AG10803 (cell line): ENCODE measurements at places on chromosomes 6 and 20.

DNA sequence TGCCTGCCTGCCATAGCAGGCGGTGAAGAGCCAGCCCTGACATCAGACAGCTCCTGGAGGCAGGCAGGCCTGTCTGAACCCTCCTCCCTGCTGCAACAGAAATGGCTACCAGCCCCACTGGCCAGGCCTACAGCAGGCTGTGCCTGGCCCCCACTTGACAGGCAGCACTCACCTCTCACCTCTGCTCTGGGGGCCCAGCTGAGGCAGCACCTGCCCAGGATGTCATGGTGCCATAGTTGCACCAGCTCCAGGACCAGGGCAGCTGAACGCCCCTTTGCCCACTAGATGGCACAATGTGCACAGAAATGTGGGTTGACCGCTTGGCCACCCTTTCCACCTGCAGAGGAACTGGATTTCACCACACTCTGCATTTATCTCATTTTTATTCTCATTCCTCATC, 30.6 kb downstream of the MRPL14 start:
- DNase-seq, result peak; percentile 72

DNA sequence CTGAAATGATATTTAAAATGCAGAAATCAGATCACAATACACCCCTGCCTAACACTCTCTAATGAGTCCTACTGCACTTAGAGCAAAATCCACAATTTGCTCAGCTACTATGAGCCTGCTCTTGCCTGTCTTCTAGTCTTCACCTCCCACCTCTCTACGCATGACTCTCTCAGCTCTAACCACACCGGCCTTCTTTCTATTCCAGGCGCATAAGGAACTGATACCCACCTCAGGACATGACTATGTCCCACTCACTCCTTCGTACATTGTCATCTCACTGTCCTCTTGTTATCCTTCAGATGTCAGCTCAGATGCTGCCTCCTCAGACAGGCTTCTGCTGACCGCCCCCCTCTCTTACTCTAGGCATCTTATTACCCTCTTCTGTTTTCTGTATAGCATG, 201.0 kb upstream of the FLRT3 start:
- no peak for DNase-seq

DNA sequence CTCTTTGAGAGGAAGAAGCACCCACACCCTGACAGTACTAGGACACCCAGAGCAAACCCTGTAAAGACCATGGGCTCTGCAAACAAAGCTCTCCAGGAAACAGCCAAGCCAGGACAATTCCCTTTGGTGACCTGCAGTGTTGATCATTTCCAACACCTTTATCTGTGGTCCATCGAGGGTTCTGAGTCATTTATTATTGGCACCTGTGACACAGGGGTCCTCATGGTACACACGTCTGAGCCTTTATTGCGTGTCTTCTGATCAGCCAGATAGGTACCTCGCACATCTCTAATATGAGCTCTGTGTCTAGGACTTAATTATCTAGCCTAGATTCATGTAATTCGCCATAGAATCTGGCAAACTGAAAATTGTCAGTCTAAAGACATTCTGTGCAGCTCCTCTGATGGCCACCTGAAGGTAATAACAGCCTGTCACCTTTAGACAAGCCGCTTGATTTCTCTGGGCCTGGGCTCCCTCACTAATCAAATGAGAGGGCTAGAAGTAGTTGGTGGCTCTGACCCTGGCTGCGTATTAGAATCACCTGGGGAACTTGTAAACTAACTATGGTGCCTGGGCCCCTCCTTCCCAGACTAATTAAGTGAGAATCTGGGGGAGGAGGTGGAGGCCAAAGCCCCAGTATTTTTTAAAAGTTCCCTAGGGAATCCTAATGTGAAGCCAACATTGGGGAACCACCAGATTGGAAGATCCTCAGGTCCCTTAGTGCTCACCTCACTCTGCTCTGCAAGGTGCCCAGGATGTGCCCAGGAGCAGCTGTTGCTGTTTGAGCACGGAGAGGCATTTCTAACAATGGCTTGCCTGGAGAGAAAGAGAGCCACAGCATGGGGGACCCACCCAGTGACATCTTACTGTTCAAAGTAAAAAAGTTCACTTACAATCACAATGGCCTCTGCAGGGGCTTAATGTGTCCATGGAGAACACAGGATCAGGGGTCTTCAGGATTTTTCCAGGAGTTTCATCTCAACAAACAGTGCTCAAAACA, 122.0 kb upstream of the ARID1B start:
- no peak for DNase-seq

GRCh38 chr6:169702840-169703246, 917 bp downstream of the C6orf120 start:
- no peak for DNase-seq

DNA sequence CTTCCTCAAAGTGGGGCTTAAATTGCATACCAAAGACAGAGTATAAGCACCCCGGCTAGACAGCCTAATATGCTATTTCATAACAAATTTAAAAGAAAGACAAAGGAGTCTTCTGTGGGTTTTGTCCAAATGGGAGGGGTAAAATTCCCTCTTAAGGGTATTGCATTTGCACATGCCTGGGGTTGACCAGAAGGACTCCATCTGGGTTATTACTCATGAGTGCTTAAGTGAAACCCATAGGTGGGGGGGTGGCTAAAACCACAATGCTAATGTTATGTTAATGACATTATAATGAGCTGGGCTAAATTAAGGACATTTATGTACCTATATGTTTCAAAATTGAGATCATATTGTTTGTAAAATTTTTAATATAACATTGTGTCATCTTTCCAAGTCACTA, 15.0 kb downstream of the IMPG1 start:
- DNase-seq, result no peak
